ENCODE measurements at places on chromosomes 4 and X.

DNA sequence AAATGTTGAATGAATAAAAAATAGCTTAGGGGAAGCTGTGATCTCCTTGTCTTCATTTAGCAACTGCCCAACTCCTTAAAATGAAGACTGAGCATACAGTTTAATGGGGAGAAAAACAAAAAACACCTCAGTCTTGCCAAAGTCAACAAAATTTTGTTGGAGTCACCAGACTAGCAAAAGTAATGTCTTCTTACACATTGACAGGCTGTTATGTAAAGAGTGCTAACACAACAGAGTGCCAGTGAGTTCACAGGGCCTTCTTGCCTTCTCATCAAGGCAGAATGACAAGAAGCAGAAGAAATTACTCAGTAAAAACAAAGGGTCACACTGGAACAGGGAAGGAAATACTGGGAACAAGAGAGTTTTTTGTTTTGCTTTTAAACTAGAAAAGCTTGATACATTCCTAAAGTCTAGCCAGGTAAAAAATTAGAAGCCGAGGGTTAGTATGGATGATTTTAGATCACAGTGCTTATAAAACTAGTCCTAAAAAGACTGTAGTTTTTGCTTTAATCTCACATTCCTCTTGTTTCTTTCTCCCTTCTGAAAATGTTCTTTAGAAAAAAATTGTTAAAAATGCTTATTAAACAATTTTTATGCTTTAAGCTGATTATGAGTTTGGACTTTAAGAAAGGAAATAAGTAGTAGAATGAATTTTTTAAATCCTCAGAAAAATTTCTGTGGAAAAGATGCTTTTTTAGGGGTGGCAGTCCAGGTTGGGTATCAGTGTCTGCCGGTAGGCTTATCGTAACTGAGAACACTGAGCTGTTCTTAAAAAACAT lies 38.7 kb upstream of the FRAS1 start:
- DNase-seq = no peak

DNA sequence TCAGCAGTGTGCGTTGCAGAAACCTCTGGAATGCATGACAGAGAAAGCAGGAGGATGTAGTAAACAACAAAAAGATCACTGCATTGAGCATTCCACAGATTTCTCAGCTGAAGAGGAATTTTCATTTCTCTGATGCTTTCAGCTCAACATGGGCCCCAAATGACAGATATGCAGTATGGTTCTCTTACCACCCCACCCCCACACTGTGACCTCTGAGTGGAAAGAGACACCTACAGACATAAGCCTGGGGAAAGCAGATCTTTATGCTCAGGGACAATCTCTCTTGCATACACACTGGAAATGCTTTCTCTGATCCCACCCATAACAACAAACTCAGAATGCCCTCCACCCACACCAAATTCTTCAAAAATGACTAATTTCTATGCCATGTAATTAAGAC lies 983.7 kb upstream of the LCORL start:
- DNase-seq = no peak

DNA sequence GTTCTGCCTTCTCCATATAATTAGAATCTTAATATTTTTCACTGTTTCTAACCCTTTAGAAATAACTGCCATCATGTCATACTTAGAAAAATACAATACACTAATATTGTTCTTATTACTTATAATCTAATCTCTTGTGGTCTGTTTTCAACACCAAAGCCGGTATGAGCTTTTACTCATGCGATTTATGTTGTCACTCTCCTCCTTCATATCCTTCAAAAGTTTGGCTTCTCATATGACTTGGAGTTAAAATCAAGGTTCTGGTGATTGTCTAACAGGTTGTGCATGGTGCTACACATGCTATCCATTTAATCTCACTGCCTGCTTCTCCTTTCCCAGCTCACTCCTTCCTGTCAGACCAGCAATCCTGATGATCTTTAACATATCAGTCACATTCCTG lies 1392.9 kb downstream of the ARAP2 start:
- no peak for DNase-seq

GRCh38 chrX:72126048-72126415 lies 5.7 kb downstream of the RTL5 start:
- DNase-seq = no peak

- no peak for DNase-seq
These were observed 31.1 kb downstream of the CLDN22 start for GRCh38 chr4:183288955-183289354.

DNA sequence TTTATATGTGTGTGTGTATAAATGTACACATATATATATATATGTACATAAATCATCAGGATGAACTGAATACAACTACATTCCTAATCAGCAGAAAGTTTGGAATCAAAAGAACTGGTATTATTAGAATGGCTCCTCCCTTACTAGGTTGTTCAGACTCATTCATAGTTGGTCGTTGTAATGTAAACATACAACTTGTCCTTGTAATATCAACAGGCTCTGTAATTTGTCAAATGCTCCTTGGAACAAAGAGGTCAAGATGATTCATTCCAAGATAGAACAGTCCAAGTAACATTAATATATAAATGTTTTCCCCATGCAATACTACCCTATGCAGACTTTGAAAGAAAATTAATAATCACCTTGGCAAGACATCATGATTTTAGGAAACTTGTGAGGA lies 351.4 kb upstream of the SMIM31 start:
- no peak for DNase-seq

DNA sequence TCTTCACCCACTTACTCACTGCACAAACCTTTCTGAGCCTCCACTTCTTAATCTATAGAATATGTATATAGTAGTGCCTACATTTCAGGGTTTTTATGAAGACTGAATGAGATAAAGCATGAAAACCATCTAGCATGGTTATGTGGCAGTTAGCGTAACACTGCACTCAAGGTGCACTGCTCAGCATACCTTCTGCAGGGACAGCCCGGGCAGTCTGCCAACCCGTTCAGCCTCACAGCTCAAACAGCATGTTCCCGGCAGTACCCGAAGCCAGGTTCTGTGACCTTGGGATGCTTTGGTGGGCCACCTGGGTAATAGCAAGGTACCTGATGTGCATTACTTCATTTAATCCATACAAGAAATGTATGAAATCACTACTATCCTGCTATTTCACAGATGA lies 81.4 kb downstream of the DOCK11 start:
- DNase-seq = no peak

GRCh38 chrX:151680805-151681204 lies 14.5 kb upstream of the PRRG3 start:
- peak; percentile 81 for DNase-seq

GRCh38 chr4:109798866-109799265 lies 2.9 kb downstream of the CFI start:
- DNase-seq = no peak

GRCh38 chr4:77618383-77619241 lies 13.0 kb downstream of the CXCL13 start:
- peak; percentile 76 for DNase-seq
